Activated T-helper 1 cell treated with Interleukin-2 at 50 U/mL for 16 hours (primary cell): ENCODE measurements at places on chromosomes 5 and 9.

GRCh38 chr9:33197279-33198152, 30.4 kb upstream of the B4GALT1 start:
- DNase-seq: no peak

- no peak for DNase-seq
Measured at GRCh38 chr5:54689411-54690251, 172.1 kb downstream of the SNX18 start.

DNA sequence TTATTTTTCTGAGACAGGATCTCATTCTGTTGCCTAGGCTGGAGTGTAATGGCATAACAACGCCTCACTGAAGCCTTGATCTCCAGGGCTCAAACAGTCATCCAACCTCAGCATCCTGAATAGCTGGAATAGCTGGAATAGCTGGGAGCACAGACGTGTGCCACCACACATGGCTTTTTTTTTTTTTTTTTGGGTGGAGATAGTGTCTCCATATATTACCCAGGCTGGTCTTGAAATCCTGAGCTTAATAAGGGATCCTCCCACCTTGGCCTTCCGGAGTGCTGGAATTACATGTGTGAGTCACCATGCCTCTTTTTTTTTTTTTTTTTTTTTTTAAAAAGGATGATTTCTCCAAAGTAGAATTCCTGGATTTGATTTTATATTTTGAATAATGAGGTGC, 60.7 kb downstream of the NSD1 start:
- no peak for DNase-seq

GRCh38 chr5:134975078-134975715, 7.5 kb downstream of the CATSPER3 start:
- DNase-seq: no peak

GRCh38 chr5:160970605-160971191, 118.7 kb upstream of the ATP10B start:
- no peak for DNase-seq

DNA sequence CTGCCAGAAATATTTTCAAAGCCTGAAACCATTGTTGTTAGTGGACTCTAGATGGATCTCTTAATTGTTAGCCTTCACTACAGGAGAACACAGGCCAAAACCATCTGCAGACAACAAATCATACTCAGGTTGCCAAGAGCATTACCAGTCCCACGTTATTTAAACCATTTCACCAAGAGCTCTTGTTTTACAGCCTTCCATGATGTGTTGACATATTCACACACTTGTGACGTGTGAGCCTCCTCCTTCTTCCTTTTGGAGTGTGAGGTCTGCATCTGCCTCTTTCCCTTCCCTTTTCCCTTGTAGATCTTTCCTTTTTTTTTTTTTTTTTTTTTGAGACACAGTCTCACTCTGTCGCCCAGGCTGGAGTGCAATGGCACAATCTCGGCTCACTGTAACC, 279.0 kb downstream of the AUH start:
- DNase-seq: no peak

DNA sequence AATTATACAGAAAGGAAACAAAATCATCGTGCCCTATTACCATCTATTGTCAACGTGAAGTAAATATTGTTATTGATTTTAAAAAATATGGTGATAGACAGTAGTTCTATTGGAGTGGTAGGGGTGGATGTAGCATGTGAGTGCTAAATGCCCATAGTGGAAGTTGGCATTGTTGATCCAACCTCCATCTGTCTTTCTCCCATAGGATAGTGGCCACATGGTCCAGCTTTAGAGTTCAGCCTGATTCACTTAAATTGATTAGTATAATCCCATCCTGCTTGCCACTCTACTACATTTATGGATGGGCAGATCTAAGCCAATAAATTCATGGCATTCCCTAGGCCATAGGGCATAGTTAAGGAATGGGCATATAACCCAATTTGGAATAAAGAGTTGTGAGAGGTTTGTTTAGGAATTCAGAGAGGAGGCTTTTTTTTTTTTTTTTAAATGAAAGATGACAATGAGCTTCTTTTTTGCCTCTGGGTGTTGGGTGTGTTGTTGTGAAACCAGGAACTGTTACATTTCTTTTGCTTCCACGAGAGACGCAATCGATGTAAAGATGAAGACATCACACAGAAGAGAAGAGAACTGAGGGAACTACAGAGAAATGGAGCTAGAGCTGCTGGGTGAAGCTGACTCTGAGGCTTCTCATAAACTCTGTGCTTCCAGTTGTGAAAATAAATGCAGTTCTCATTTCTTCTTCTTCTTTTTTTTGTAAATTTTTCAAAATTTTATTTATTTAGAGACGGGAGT, 12.5 kb upstream of the CHD1 start:
- no peak for DNase-seq

- no peak for DNase-seq
Measured at GRCh38 chr5:173745123-173745522, 128.7 kb upstream of the BOD1 start.

- no peak for DNase-seq
Measured at GRCh38 chr5:126188804-126189203, 234.4 kb upstream of the GRAMD2B start.

- no peak for DNase-seq
Measured at GRCh38 chr5:122493091-122494021, 181.3 kb downstream of the SNCAIP start.

DNA sequence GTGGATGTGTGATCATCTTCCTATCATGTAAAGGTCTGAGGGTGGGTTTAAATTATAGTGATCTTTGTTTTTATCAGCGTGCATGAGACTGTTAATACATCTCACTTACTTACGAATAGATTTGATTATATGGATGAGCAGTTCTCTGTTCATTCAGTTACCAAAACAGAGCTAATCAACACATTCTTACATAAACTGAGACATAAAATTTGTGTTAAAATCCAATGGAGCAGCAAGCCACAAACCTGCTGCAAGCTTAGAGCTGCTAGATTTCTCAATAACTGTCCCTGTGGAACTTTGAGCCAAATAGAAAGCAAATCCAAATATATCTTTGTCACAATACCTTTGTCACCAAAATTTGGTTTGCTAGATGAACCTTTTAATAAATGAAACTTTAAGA, 50.1 kb downstream of the NUDT12 start:
- no peak for DNase-seq

GRCh38 chr9:112433499-112434392, 52.9 kb upstream of the KIAA1958 start:
- no peak for DNase-seq

DNA sequence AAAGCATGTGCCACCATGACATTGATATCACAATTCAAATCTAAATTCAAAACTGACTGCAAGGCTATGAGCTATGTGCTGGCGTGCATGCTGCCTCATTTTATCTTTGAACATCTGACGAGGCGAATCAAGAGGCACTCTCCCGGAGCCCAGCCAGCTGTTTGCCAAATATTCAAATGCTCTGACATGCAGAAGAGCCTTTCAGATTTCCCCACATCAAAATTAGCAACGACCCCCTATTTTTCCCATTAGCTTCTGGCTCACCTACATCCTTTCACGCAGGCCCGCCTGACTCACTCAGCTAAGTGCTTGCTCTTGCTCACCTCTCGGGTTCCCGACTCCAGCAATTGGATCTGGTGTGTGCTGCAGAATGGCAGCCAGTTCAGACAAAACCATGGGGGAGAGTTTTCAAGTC, 159.0 kb downstream of the NR2F1-AS1 start:
- DNase-seq: no peak

- DNase-seq: no peak
Measured at GRCh38 chr5:180795771-180796313, 6.8 kb downstream of the MGAT1 start.

GRCh38 chr9:133881671-133882381, 110.3 kb downstream of the VAV2 start:
- no peak for DNase-seq

DNA sequence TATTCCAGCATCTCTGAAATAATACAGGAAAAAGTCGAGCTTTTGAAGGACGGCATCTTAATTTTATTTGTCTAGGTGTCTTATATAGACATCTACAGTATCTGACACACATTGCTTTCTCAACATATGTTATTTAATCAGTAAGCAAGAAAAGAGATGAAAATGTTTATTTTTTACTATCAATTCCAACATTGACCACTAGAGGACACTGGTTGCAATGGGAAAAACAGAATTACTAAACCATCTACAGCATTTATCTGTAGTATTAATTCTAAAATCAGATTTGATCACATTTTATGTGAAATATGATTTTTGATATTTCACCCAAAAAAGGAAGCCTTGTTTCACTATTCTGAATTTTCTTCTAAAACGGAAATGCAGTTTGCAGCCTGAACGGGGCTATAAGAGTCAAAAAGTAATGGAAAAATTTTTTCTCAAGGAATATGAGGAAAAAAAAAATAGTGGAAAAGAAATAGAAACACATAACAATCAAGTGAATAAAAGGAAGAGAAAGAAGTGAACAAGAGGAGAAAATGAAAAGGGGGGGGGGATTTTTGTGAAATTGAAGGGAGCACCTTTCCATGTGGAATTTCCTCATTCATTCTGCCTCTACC, 98.6 kb downstream of the OSTF1 start:
- DNase-seq: no peak

- DNase-seq: no peak
Measured at GRCh38 chr5:57437976-57438805, 44.4 kb downstream of the ACTBL2 start.

DNA sequence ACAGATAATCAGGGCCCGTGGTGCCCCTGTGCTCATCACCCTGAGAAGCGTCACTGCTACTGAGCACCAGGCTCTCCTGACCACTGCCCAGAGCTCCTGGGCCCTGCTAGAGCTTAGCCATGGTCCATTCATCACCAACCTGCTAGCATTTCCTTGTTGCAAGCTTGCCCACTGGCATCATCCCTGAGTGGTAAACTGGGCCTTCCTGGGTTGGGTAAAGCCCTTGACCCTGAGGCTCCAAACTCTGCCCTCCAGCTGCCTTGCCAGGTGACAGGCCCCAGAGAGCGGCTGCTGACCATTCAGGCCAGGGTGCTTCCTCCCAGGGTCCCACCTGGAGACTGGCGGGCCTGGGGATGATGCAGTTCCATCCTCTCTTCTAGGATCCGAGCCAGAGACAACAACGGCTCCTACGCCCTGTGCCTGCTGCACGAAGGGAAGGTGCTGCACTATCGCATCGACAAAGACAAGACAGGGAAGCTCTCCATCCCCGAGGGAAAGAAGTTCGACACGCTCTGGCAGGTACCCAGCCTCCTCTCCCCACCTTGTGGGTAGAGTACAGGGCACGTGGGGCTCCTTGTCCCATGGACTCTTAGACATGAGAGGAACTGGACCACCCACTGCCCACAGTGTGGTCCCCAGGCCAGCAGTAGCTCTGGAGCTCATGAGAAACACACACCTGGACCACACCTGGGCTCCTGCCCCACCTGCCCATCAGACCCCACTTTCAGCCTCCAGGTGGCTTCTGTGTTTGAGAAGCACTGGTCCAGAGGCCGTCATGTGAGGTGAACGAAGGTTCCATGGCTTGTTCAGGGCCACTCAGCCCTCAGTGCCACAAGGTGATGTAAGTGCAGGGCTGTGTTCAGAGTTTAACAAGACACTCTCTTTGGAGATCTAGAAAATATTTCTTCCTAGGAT, 60.5 kb downstream of the SYK start:
- no peak for DNase-seq

GRCh38 chr5:67793418-67793817, 422.1 kb upstream of the PIK3R1 start:
- DNase-seq: no peak

DNA sequence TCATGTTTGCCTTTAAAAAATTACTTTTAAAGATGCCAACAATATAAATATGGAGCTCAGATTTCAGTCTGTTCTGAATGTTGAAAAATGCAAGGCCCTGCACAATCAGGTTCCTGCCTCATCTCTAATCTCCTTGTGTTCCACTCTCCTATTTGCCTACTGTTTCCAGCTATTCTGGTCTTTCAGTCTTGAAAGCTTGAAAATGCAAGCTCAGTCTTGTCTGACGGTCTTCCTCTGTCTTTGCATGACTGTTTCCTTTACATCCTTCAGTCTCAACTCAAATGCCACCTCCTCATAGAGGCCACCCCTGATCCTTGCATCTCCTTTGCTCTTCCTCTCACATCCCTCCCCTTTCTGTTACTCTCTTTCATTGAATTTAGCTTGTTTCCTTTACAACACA, 354.9 kb downstream of the KIF4B start:
- no peak for DNase-seq

GRCh38 chr5:149005077-149005892, 57.6 kb downstream of the SH3TC2 start:
- DNase-seq: no peak

GRCh38 chr5:9545992-9546851, at the start of gene SEMA5A:
SEMA5A (minus strand) TSS chr5:9546075; CDS start chr5:9379946, 166,129 bp downstream.
- no peak for DNase-seq

DNA sequence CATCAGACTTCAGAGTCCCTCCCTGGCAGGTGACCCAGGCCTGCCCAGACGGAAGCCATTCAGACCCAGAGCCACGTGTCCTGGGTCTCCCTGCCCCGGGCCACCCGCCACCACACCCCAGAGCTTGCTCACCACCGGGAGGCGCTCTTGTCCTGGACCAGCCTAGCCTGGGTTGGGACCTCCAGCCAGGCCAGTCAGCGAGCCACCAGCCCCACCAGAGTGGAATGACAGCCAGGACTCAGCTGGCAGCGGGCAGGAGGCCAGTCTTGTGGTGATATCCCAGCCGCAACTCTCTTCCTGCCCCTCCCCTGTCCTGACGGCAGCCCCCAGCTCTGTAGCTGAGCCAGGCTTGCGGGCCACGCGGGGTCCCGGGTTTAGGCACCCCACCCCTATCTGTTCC, 1.7 kb upstream of the PTGDS start:
- DNase-seq: no peak

DNA sequence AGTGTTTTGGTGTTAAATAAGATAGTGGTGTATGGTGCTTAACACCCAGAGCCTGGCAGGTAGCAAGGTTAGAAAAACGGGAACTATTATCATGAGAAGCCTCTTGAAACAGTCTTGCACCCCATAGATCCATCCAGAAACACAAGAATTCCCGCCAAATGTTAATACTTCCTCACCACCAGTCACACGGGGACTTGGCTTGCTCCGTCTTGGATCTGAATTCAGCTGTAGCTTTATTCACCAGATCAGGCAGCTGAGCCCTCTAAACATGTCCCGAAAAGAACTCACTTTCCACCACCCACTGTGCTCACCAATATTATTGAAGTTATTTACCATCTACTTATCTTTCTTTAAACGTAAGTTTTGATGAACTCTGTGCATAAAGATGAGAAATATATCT, 101.6 kb upstream of the PTPN3 start:
- DNase-seq: no peak
